T-helper 2 cell (primary cell): ENCODE measurements at places on chromosomes 7 and 10.

GRCh38 chr10:29501692-29502091, 133.1 kb downstream of the SVIL start:
- no peak for DNase-seq

DNA sequence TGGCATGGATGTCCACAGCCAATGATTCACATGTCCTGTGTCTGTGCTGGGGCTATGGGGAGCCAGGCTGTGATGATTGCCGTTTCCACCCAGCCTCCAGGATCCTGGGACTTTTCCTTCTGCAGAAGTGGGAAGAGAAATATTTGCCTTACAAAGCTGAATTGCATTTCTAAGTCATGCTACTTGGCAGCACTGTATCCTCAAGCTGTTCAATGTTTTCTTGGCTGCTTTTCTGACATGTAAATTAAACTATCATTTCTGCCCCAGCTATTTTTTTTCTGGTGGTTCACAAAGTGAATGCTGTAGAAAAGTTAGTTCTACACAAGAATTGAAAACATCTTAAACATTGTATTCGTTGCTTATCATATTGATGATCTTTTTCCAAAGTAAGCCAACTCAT, 51.9 kb upstream of the TCERG1L start:
- DNase-seq, result no peak

DNA sequence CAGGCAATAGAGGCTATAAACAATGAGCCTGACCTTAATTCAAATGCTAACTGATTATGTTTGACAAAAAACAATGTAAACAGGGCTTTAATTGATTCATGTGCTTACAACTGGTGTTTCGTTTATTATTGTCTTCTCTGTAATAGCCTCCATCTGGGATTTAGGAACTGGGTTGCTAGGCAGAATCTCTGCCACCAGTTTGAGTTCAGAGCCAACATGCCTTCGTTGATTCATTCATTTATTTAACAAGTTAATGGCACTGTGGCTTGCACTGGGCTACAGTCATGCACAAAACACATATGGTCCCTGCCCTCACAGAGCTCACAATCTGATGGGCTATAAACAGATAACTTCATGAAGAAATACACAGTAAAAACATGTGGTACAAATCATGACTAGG, 19.6 kb upstream of the CDHR3 start:
- DNase-seq, result no peak

GRCh38 chr10:24223341-24223740, 14.4 kb downstream of the KIAA1217 start:
- DNase-seq, result no peak

- DNase-seq, result no peak
These were observed 342.5 kb downstream of the RPS24 start for GRCh38 chr10:78375854-78376785.
